ENCODE measurements at places on chromosomes 13 and 19.

GRCh38 chr13:32976056-32976805 is 40.0 kb upstream of the KL start:
- no peak for DNase-seq

GRCh38 chr19:23273022-23273589 is 22.9 kb upstream of the ZNF724 start:
- no peak for DNase-seq

- DNase-seq = no peak
Measured at GRCh38 chr13:95608640-95609323, 35.7 kb downstream of the DZIP1 start.

DNA sequence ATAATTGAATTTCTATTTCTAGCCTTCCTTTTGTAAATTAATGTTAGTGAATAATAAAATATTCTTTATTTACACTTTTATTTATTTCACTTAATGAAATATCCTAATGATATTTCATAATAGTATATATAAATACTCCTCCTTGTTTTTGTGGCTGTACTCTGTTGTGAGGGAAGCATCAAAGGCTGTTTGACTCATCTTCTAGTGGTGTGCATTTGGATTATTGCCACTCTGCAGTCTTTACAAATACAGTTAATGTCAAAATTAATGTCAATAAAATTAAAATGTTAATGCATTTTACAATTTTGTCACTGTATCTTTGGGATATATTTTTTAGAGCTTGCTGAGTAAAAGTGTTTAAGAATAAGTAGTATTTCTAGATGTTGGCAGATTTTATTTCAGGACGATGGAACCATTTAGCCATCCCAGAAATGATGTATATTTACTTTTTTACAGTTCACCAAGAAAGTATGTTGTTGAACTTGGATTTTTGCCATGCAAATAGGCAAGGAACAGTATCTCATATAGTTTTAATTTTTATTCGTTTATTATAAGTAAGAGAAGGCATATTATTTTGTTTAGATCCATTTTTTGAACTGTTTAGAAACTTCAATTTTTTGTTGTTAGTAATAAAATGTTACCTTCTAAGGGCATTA is 281.2 kb upstream of the SLITRK6 start:
- DNase-seq = no peak

DNA sequence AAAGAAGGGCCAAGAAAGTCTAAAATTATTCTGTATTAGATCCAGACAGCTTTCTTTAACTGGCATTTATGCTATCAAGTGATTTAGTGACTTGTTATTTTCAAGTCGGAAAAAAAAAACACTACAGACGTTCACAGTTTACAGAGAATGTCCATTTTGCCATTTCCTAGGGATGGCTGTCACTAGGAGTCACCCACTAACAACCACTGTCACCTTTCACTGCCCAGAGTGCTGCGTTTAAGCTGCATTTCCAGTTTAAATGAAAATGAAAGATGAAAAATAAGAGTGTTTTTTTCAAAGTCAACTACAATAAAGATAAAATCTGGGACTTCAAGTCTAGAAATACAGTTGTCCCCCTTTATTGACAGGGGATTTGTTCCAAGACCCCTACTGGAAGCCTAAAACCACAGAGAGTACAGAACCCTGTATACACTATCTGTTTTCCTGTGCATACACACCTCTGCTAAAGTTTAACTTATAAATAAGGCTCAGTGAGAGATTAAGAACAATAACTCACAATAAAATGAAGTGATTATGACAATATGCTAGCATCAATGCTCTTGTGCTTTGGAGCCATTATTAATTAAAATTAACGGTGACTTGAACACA is 112.5 kb downstream of the SACS start:
- no peak for DNase-seq

GRCh38 chr13:40812724-40813445 is 23.5 kb downstream of the SLC25A15 start:
- DNase-seq = no peak

GRCh38 chr13:110645750-110646149 is 30.4 kb downstream of the NAXD start:
- DNase-seq = no peak

- DNase-seq = no peak
Measured at GRCh38 chr19:2603334-2603733, 99.2 kb downstream of the GNG7 start.

DNA sequence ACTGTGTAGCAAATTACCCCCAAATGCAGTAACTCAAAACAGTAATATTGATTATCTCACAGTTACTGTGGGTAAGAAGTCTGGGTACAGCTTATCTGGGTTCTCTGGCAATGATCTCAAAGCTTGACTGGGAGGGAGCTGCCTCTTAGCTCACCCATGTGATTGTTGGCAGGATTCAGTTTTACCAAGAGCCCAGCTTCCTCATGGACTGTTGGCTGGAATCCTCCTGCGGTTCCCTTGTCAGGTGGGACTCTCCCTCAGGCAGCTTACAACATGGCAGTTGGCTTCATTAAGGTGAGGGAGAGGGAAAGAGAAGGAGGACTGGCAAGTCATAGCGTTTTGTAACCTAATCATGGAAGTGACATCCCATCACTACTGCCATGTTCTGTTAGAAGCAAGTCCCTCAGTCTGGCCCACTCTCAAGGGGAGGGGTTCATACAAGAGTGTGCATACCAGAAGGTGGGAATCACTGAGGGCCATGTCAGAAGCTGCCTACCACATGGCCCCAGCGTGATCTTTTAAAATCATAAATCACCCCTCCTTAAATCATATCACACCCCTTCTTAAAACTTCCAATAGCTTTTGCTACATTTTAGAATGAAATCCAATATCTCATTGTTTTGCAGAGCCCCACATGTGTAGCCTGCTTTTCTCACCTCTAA is 108.1 kb downstream of the OLFM4 start:
- DNase-seq = no peak

GRCh38 chr19:54256250-54257115 is 590 bp downstream of the LILRB5 start:
- no peak for DNase-seq

- no peak for DNase-seq
Measured at GRCh38 chr19:43224855-43225253, 19.4 kb upstream of the PSG4 start.

- DNase-seq = no peak
Measured at GRCh38 chr19:50794074-50794875, 4.1 kb downstream of the ACP4 start.

- no peak for DNase-seq
Measured at GRCh38 chr13:22964245-22964966, 216.4 kb upstream of the SGCG start.

GRCh38 chr13:114173745-114174144 is 5.3 kb upstream of the CFAP97D2 start:
- no peak for DNase-seq

GRCh38 chr13:35700671-35701070 is 224.2 kb upstream of the MAB21L1 start:
- DNase-seq = no peak

DNA sequence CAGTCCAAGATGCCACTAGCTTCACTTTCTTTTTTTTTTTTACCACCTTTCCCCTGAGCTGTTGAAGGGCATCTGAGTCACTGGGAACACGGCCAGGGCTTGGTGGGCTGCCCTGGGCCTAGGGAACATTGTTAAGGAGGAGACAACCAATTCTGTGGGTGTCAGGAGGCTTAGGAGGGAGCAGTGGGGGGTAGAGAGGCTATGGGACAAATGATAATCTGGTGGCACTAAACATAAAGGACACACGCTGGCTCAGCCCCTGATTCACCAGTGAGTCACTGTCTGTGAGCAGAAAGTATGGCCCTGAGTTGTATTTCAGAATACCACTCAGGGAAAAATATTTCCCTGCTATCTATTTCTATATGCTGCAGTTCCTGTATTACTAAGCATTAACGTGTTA is 207.8 kb downstream of the DCLK1 start:
- DNase-seq = no peak
